ENCODE measurements at places on chromosomes 12 and 14.

DNA sequence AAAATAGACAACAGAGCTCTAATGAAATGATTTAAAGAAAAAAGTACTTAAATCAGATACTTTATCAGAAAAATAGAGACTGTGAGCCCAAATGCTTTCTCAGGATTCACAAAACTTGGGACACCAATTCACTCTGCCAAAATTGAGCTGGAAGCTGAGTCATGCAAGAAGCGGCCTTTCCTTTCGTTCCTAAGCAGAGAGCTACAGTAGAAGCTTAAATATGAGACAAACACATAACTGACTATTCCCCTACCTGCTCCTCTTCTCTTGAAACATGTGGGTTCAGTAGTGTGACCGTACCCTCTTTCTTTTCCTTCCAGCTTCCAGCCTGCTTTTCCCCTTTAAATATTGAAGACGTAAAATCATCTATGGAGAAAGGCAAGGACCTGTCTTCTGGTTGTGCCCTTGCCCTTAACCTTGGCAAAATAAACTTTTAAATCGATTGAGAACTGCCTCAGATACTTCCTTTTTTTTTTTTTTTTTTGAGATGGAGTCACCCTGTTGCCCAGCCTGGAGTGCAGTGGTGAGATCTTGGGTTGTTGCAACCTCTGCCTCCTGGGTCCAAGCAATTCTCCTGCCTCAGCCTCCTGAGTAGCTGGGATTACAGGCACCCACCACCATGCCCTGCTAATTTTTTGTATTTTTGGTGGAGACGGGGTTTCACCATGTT, 4.4 kb upstream of the SDS start:
- DNase-seq = no peak

DNA sequence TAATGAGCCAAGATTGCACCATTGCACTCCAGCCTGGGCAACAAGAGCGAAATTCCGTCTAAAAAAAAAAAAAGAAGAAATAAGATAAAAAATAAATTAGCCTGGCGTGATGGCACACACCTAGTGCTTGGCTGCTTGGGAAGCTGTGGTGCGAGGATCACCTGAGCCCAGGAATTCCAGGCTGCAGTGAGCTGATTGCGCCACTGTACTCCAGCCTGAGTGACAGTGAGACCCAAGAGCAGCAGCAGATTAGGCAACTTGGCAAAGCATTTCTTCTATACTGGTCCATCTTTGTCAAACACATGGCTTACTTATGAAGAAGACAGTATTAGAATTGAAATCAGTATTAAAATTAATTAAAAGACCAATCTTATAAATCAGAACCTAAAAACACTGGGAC, 6.3 kb downstream of the GON7 start:
- no peak for DNase-seq

GRCh38 chr14:102574281-102575159, 17.9 kb upstream of the RCOR1 start:
- peak; percentile 66 for DNase-seq

GRCh38 chr12:66693901-66694513, 15.1 kb upstream of the GRIP1 start:
- DNase-seq = no peak

- no peak for DNase-seq
Observed at GRCh38 chr14:63499701-63500250, 43.4 kb downstream of the PPP2R5E start.

- DNase-seq = no peak
Observed at GRCh38 chr12:80967565-80967964, 29.8 kb upstream of the LIN7A start.

DNA sequence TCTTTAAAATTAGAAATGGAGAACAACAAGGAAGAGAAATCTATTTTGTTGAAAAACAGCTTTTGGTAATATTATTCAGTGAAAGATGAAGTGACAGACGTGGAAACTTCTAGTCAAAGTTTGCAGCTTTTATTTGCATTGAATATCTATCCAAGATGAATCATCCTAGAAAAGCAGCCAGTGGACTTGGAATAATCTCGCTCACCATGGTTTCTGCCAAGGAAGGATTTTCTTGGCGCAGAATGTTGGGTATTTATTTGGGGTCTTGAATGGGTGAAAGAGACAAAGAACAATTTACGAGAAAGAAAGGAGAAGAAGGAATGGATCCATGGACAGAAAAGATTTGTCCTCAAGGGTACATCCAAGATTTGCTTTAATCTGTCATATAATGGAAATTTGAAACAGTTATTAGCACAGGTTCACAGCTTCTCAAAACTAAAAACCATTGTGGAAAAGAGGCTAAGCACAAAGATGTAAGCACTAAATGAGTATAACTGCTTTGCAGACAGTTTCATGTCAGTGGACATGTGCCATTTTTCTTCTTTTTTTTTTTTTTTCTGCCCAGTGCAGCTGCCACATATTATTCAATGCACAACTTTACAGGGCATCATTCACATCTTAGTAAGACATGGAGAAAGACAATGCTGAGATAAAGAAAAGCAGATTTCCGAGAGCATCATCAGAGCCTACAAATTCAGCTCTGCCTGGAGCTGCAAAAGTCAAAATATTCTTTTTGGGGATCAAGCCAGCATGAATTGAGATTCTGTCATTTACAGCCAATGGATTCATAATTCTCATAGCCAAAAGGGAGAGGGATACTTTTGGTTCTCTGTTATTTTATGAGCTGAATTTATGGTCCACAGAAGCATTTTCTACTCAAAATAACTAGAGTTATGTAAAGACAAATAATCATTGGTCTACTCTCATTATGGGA, 333.7 kb downstream of the DAD1 start:
- DNase-seq = no peak

GRCh38 chr12:12804432-12804886, 8.7 kb upstream of the DDX47 start:
- no peak for DNase-seq

DNA sequence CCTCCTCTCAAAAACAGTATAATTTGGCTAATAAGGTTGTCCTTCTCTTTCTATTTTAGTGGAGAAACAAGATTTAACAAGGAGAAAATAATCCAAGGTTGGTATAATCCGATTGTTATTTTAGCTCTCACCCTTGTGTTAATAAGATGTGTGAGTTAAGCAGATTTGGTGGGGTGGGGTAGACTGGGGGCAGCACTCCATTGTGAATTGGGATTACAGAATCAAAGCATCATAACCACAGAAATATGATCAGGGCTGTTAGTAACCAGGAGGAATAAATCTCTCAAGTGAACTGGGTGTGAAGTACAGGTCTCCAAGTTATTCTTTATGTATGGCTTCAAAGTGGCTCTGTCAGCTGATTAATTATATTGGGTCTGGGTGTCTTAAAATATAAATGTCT, 10.2 kb downstream of the TIGAR start:
- DNase-seq = no peak

GRCh38 chr14:21106498-21107282, 5.8 kb downstream of the TMEM253 start:
- no peak for DNase-seq

DNA sequence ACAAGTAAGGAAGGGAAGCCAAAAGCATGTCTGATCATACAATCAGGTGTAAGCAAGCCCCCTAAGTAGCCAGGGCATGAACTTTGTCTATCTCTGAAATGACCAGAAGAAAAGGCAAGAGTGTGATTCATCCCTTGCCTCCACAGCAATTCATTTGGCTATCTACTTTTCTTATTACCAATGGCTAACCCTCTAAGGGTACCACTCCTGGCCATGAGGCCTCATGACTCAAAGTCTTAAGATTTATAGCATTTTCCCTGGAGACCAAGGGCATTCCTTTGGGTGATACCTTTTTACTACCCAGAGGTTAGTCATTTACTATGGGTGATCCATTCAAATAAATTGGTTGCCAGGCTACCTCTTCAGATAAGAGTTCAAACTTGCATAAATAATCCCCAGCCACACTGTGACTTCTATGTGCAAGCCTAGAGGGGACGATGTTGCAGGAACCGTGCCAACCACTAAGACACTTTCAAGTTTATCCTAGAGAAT, 1.5 kb upstream of the LGALS3 start:
- no peak for DNase-seq

DNA sequence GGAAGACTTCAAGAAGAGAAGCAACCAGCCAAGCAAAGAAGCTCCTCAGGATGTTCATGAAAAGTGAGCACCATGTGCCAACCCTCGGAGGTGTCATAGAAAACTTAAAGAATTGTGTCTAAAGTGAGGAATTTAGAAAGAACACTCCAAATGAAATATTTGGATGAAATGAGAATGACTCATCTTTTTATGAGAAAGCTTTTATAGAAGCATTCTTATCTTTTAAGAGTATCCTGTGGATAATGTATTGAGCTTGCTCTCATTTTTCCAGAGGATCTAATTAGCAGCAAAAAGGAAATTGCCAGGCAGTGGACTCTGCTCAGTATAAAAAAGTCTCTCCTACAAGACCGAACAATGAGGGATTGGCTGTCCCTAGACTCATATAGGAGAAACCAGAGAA, 454.9 kb downstream of the LRIG3 start:
- DNase-seq = no peak

All from left forelimb (tissue), 1 donor.